ENCODE measurements at places on chromosomes 11 and 22.

- peak; percentile 83 for DNase-seq
Measured at GRCh38 chr11:94768602-94769541, 716 bp downstream of the AMOTL1 start.

- DNase-seq, result no peak
Measured at GRCh38 chr11:73324116-73324515, 16.0 kb downstream of the ARHGEF17 start.

- no peak for DNase-seq
Measured at GRCh38 chr22:26008587-26008986, 160.7 kb upstream of the SEZ6L start.

DNA sequence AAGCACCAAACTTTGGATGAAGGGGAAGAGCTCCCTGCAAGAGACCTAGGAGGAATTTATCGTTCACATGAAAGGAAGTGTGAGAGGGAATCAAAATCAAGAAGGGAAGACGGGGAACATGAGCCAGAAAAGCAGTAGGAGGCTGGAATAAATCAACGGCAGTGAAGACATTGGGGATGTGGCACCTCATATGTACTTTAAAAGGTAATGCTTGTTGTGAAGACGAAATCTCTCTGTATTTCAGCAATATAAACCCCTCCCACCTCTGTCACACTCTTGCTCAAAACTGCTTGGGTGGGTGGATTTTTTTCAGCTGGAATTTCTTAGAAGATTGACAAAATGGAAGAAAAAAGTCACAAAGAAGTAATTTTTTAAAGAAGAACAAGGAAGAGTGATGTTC lies 243.5 kb downstream of the BUD13 start:
- DNase-seq, result no peak

- no peak for DNase-seq
Measured at GRCh38 chr22:37059876-37060449, 8.4 kb downstream of the KCTD17 start.

- DNase-seq, result no peak
Measured at GRCh38 chr22:21962655-21962949, 10.0 kb upstream of the PPM1F start.

DNA sequence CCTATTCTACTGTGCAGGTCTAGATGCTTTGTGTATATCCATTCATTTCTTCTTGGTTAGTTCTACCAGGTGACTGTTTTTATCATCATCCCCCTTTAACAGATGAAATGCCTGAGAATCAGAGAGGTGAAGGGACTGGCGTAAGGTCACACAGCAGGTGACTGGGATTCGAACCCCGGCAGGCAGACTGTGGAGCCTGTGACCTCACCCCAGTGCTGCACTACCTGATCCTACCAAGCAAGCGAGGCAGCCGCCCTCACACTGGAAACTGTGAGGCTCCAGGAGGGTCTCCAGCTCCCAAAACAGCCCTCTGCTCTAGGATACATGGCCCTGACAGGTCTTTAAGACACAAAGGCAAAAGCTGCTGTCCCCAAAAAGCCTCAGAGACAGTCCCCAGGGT lies 91.7 kb downstream of the CHST1 start:
- no peak for DNase-seq

GRCh38 chr11:83611031-83611430 lies 324.9 kb upstream of the CCDC90B start:
- no peak for DNase-seq

- DNase-seq, result no peak
Measured at GRCh38 chr11:62721994-62722393, 5.3 kb downstream of the HNRNPUL2 start.

GRCh38 chr11:65317025-65317786 lies 2.5 kb downstream of the CDC42EP2 start:
- peak; percentile 89 for DNase-seq

- DNase-seq, result no peak
Measured at GRCh38 chr11:98800696-98801095, 220.1 kb upstream of the CNTN5 start.

- no peak for DNase-seq
Measured at GRCh38 chr11:35986947-35987346, 43.1 kb downstream of the LDLRAD3 start.

GRCh38 chr11:3188496-3189195 lies 23.5 kb upstream of the OSBPL5 start:
- no peak for DNase-seq

DNA sequence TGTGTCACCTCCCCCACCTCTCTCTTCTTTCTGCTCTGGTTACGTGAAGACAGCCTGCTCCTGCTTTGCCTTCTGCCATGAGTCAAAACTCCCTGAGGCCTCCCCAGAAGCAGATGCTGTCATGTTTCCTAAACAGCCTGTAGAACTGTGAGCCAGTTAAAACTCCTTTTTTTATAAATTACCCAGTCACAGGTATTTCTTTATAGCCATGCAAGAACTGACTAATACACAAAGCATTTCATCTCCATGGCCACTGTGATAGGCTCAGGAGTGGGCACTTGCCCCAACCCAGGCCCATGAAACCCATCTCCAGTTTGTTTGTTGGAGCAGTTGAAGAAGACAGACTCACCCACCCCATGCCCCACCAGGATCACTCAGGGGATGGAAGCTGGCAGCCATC lies 253.3 kb upstream of the ISX start:
- no peak for DNase-seq

DNA sequence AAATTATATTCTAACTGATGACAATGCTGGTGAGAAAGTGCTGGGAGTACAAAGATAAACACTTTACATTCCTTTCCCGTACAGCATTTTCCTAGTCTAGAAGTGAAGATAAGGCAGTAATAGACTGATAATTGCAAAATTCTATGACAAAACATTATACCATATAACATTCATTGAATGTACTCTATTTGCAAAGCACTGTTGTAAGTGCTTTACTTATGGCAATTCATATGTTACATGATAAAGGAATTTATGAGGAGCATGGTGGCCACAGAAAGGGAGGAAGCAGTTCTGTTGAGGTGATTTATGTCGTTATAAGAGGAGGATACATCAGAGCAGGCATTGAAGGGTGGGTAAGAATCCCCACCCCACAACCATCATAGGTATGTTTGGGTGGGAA lies 434.8 kb downstream of the RAB38 start:
- DNase-seq, result no peak

GRCh38 chr11:47905358-47906059 lies 57.4 kb upstream of the NUP160 start:
- no peak for DNase-seq

- no peak for DNase-seq
Measured at GRCh38 chr11:123601136-123601535, 53.3 kb downstream of the SCN3B start.

GRCh38 chr22:42299586-42300258 lies 29.3 kb upstream of the TCF20 start:
- no peak for DNase-seq

GRCh38 chr22:28005513-28005912 lies 86.5 kb upstream of the PITPNB start:
- no peak for DNase-seq

DNA sequence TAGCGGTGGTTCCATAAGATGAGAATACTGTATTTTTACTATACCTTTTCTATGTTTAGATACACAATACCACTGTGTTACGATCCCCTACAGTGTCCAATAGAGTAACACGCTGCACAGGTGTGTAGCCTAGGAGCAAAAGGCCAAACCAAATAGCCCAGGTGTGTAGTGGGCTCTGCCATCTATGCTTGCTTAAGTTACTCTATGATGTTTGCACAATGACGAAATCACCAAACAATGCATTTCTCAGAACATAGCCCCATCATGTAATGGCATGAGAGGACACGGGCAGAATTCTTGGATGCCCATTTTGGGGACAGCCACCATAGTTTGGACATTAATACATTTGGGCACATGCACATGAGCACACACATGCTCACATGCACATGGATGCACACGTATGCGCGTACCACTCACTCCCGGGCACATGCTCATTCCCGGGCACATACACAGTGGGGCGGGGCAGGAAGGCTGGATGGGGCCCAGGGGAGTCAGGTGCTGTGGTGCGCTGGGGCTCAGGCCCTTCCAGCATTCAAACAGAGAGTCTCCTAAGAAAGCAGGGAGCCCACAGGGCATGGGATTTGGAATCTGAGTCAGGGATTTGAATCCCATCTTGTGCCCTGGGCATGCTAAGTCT lies 51.1 kb downstream of the RTN4R start:
- DNase-seq, result no peak

DNA sequence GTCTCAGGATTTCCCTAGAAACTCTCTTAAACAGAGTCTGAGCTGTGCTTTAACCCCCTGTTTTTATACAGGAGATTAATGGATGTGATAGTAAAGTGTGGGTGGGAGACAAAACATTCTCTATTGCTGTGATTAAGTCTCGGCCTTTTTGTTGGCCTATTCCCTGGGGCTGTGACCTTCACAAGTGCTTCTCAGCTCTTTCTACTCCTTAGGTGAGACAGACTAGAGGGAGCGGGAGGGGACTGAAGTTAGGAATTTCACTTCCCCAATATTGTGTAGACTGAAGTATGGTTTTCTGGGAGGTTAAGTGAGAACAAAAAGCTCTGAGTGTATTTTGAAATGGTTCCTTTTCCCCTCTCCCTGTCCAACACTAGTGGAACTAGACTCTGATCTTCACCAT lies 29.8 kb upstream of the OR8B8 start:
- DNase-seq, result no peak

GRCh38 chr22:42294034-42294985 lies 23.9 kb upstream of the TCF20 start:
- no peak for DNase-seq

GRCh38 chr22:41576877-41577276 lies 12.8 kb downstream of the PMM1 start:
- DNase-seq, result no peak

GRCh38 chr11:8566613-8567210 lies 27.3 kb downstream of the STK33 start:
- DNase-seq, result no peak

- DNase-seq, result no peak
Measured at GRCh38 chr11:62444236-62444833, 25.5 kb downstream of the SCGB1A1 start.

DNA sequence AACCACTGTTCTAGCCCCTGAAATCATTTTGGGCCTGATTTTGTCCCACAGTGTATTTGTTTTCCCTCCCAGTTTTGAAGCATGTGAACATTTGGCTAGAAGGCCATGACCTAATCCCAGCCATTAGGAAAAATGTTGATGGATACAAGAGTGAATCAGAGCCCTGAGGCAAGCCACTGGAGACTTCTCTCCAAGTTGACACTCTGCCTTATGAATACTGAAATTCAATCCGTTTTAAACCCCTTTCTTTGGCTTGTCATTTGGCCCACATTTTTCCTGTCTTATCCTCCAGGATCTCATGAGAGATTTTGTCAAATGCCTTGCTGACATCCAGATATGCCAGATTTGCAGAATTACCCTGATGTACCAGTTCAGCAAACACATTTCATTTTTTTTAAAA lies 158.8 kb downstream of the FAT3 start:
- DNase-seq, result no peak

DNA sequence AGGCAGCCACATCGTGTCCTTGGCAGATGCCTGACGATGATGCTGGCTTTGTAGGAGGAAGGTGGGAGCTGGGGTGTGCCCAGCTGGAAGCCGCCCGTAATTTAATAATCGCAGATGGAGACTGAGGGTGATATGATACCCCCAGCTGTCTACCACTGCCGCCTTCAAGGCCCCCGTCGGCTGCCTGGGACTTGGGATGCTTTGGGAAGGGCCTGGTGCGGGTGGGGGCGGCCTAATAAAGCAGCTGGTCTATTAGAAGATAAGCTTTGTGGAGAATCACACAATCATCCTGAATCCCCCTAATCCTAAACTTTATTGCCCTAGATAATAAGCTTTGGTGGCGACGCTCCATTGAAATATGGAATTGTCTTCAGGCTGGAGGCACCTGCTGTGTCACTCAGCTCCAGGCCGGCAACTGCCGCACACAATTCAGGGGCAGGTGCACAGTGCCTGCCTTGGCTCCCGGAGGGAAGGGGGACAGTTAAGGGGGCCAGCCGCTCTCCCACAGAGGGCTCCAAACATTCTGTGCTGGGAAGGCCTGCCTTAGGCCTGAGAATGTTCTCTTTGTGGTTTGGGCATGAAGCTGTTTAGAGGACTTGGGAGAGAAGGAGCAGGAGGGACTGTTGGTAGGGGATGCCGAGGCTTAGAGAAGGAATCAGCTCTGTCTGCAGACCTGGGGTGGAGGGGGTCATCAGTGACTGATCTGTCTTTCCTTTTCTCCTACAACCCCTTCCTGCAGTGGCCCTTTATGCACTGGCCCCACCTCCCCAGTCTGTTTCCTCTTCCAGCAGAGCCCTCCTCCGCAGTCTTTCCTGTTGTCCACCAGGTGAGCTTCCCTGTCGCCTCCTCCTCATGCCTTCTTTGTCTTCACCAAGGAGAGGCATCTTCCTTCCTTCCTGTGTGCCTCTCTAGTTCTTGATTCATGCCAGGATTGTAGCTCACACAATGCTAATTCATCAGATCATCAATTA lies 65.3 kb downstream of the ARL14EP start:
- peak; percentile 71 for DNase-seq

DNA sequence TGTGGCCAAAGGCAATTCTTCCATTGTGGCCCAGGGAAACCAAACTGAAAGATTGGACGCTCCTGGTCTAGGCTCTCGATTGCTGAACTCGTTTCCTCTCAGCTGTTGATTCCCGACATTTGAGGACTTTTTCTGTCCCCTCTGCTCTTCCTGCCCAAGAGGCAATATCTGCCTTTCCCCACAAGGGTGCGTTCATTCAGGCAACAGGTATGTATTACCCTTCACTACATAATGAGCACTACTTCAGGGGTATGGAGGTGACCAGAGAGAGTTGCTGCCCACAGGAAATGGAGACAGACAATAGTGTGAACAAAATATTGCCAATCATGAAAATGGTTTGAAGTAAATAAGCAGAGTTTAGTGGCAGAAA lies 8.2 kb downstream of the PTH start:
- no peak for DNase-seq

GRCh38 chr11:106683435-106683834 lies 334.8 kb downstream of the GUCY1A2 start:
- DNase-seq, result no peak

GRCh38 chr11:33700063-33700501 lies 544 bp downstream of the C11orf91 start:
- no peak for DNase-seq

GRCh38 chr11:28209906-28210305 lies 101.7 kb downstream of the METTL15 start:
- no peak for DNase-seq

DNA sequence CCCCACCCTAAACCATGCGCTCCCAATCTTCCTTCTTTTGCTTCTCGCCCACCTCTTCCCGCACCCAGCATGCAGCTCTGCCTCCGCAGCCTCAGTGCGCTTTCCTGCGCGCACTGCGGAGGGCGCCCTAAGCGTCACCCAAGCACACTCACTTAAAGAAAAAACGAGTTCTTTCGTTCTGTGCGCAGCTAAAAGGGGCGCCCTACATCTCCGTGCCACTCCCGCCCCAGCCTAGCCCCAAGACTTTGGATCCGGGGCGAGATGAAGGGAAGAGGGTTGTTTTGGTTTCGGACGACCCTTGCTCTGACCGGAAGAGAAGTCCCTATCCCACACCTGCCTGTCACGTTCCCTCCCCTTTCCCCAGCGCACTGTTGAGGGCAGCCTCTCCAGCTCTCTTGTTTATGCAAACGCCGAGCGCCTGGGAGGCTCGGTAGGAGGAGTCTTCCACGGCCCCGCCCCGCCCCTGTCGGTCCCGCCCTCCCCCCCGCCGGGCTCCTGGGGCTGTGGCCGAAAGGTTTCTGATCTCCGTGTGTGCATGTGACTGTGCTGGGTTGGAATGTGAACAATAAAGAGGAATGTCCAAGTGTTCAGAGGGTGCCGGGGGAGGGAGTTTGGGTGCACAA lies 5.3 kb downstream of the VSIG2 start:
- DNase-seq, result no peak

- no peak for DNase-seq
Measured at GRCh38 chr22:39091126-39092081, 5.6 kb upstream of the APOBEC3H start.

- no peak for DNase-seq
Measured at GRCh38 chr11:99987821-99988470, 699.1 kb upstream of the ARHGAP42 start.

Measured in left forelimb (tissue), 1 donor.